ENCODE measurements at places on chromosomes 12 and 14.

- no peak for DNase-seq
These were observed 129.4 kb downstream of the RPAP3 start for GRCh38 chr12:47576289-47576945.

DNA sequence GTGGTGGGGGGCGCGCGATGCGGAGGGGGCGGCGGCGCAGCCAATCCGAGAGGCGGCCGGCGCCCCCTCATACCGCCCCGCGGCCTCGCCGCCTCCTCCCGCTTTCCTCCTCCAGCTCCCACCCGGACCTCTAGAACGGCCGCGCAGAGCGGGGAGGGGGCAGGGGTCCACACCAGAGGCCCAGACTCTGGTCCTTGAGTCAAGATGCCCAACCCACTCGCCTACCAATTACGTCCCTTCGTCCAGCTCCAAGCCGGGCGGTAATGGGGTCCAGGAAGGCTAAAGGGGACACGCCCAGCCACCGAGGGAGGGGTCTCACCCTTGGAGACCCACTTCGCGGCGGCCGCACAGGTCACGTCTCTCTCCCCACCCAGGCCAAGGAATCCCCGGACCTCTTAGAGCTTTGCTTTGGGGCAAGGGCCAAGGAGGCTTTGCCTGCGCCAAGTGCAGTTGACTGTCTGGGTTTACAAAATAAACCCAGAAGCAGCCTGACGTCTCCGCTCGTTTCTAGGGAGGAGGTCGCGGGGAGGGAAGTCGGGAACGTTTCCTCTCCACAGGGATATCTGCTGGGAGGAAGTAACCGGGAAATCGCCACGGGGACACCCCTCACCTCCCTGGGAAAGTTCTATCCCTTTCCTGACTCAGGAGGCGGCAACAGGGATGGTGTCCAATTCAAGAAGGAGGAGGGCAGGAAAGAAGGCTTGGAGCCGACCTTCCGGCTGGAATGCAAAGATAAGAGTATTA, 394 bp upstream of the AMIGO2 start:
- no peak for DNase-seq

DNA sequence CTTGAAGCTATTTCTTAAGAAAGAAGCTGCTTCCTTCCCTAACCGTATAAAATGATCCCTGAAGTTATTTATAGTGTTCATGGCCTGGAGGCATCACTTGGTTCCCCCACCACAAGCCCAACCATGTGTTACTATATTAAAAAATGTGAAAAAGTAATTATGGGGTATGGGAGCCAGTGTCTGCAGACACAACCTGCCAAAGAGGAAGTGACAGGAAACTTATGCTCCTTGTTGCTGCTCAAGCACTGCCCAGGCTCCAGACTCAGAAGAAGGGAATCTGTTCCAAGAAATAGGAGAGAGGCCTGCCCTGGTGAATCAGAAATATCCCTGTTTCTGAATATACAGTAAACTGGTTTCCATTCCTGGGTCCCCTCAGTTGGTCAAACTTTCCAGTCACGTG, 217.2 kb upstream of the BMP4 start:
- no peak for DNase-seq

DNA sequence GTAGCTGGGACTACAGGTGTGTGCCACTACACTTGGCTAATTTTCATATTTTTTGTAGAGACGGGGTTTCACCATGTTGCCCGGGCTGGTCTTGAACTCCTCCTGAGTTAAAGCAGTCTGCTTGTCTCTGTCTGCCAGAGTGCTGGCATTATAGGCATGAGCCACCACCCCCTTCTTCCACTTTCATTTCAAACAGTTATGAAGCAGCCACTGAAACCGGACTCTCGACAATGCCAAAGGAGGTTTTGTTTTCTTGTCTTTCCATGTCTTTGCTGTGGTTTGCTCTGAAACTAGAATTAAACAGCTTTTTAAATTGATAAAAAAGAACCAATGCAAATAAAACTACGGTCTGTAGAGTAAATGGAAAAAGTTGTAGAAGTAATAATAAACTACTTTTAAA, 30.4 kb downstream of the RAP1B start:
- DNase-seq, result peak; percentile 20

DNA sequence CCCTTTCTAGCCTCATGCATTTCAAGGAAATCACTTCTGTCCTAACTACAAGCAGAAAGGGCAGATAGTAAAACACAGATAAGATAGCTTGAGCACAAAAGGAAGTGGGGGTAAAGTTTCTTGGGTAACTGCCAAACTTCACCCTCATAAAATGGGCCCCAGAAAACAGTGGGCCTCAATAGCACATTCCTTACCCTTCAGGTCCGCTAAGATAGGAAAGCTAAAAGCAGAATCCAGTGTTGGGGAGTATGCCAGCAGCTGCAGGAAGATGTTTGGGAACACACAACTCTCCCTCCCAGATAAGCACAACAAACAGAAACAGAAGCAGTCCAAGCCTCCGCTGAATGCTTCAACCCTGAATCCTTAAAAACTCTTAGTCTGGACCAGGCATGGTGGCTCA, 110.9 kb upstream of the MGAT4C start:
- no peak for DNase-seq

- no peak for DNase-seq
These were observed 135.1 kb upstream of the DIO2 start for GRCh38 chr14:80346395-80346794.

DNA sequence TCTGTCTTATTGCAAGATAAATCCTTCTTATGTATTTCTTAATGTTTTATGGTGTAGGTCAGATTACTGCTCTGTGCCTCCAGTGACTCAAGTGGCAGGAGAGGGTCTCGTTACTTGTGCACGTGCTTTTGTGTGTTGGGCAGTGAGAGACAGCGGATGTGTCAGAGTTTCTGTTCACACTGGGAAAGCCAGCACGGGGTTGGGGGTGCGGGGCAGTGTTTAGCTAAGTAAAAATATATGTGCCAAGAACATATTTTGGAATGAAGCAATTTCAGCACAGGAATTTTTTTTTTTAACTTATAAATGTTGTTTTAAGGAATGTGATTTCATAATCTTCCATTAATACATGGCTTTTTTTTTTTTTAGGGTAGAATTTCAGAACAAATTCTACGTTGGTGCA, 4.5 kb upstream of the DNAH10 start:
- no peak for DNase-seq

DNA sequence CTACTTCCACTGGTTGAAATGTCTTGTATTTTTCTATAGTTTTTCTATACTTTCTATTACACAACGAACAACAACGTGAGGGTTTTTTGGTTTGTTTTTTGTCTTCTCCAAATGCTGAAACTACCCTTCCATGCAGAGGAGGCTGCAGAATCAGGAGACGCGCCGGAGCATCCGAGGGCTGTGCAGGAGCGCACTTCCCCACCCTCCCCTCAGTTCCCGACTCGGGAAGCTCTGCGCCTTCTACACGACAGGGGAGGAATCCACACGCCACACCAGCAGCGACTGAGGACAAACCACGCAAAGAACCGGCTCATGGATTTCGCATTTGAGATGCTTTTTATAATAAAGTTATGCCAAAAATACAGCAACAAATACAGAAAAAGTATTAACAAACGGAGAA, 30.9 kb downstream of the SLC15A4 start:
- DNase-seq, result no peak

- DNase-seq, result no peak
These were observed 37.0 kb upstream of the INF2 start for GRCh38 chr14:104652386-104652785.

- no peak for DNase-seq
These were observed 165.9 kb downstream of the DERA start for GRCh38 chr12:16076970-16077522.

DNA sequence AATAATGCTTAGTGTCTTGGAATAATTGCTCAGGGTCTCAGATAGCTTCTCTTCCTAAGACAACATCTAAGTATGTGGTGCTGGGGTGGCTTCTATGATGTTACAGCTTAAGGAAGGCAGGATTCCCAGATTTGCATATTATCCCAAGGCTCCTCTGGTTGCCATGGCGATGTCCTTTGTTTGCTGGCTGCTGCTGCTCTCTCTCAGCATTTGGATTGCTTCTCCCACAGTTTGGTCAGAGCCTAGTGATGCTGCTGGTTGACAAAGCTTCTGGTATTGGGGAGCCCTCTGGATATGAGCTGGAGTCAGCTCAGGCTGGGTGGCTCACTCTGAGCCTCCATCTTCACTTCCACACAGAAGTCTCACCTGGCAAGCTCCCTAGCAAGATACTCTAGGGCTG, 56.4 kb upstream of the FBXO33 start:
- DNase-seq, result no peak

GRCh38 chr12:20382117-20382516, 13.8 kb downstream of the PDE3A start:
- no peak for DNase-seq

DNA sequence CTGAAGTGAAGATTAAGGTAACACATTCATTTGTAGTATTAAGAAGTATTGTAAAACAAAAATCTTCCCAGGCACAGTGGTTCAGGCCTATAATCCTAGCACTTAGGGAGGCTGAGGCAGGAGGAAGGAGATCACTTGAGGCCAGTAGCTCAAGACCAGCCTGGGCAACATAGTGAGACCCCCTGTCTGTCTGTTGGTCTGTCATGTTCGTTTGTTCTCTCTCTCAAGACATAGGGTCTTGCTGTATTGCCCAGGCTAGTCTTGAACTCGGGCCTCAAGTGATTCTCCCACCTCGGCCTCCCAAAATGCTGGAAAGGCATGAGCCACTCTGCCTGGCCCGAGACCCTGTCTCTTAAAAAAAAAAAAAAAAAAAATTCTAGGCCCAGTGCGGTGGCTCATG, 6.7 kb downstream of the TULP3 start:
- no peak for DNase-seq

GRCh38 chr12:24678436-24678835, 270.5 kb downstream of the BCAT1 start:
- DNase-seq, result no peak

DNA sequence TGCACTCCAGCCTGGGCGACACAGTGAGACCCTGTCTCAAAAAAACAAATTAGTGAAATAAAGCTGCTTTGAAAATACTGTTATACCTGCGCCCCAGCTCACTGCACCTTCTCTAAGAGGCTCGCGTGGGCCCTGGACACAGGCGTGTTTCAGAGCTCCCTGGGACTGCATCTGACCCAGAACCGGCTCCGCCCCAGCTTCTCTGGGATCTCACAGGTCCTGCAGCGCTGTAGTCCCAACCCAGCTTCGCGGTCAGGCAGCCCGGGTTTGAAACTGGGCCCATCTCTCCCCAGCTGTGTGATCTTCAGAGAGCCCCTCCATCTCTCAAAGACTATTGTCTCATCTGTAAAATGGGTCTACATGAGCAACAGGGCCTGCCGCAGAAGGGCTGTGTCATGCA, 7.5 kb downstream of the RIMBP2 start:
- no peak for DNase-seq

- DNase-seq, result no peak
These were observed 55.3 kb downstream of the STAB2 start for GRCh38 chr12:103642240-103642864.

DNA sequence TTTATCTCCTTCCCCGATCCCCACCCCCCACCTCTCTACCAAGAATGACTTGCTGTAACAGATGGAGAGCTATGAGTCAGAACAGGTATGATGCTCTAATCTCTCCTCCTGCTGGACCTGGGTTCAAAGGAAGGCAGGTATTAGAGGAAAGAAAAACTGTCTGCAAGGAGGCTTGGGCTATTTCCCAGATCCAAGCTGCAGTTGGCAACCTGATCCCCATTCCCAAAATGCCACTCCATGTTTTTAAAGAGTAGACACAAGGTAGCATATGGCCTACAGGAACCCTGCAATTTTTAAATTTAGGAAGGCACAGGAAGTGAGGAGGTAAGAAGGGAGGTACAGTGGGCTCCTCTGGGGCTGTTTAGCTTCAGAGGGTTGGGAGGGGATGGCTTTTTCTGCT, 33.0 kb downstream of the SRRM4 start:
- DNase-seq, result no peak

DNA sequence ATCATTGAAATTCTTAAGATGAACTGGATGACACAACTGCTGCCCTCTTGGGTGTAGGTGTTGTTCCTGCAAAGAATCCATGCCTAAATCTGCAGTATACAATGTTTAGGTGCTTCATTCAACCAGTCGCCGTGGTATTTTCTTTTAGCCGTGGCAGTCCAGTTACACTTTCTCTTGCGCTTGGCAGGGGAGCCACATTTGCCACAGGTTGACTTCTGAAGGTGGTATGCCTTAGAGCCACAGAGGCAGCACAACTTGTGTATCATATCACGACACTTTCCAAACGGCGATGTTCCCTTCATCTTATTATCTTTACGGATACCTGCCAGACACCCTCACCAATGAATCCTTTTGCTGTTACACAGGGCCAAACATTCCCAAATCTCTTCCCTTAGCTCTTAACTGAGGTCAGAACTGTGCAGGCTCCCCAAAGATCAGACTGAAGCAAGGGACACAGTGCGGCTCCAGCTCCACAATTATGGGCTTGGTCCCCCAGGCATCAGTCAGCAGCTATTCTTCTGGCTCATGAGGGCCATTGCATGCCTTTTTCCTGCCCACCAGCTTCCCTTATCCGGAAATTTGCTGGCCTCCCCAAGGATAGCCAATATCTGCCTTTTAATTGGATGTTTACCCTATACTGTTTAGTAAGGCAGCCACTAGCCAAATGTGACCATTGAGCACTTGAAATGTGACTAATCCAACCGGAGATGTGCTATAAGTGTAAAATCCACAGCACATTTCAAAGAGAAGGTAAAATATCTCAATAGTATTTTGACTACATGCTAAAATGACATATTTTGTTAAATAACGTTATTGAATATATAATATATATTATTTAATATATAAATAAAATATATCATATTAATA, 50.7 kb downstream of the SENP1 start:
- no peak for DNase-seq

- no peak for DNase-seq
These were observed 242.2 kb downstream of the SPTSSA start for GRCh38 chr14:34219661-34220377.

DNA sequence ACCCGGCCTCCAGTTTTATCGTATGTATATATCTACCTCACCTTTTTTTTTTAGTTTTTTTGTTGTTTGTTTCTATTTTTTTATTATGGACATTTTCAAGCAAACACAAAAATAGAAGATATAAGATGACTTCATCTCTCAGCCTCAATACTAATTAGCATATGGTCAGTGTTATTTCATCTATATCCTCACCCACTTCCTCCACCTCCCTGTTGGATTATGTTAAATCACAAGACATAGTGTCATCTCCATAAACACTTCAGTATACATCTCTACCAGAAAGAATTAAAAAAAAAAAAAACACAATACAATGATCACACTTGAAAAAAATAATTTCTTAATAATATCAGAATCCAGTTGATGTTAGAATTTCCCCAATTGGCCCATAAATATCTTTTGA, 34.9 kb downstream of the RAB35 start:
- DNase-seq, result no peak

DNA sequence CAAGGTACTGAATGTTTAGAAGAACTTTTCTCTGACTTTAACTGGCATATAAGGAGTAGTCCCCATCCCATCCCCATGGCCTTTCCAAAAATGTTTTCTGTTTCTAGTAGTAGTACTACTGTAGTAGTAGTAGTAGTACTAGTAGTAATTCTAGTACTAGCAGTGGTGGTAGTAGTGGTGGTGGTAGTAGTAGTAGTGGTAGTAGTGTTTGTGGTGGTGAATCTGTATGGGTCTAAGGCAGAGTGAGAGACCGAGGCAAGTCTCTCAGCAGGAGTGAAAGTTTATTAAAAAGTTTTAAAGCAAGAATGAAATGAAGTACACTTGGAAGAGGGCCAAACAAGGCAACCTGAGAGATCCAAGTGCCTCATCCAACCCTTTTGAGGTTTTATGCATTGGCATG, 58.6 kb downstream of the FOXN4 start:
- no peak for DNase-seq

- DNase-seq, result no peak
These were observed 1.1 kb downstream of the INHBE start for GRCh38 chr12:57456145-57456700.

Data from GM18507 (cell line).